Ascending aorta (tissue), 2 donors: ENCODE measurements at places on chromosomes 3 and 15.
A peak's percentile ranks its signal among the peaks of the same experiment; 100 is the strongest.

GRCh38 chr3:33095436-33095835 is 1.5 kb downstream of the GLB1 start:
- DNase-seq, result no peak
- H3K36me3 ChIP-seq, result peaks cover 17% of the 10 kb centered on the region

GRCh38 chr3:127027811-127028548 is 45.1 kb downstream of the PLXNA1 start:
- no peak for DNase-seq
- no peaks in the 10 kb centered on the region for H3K27me3 ChIP-seq
- no peak overlapping the region for H3K4me3 ChIP-seq
- peaks cover 53% of the 10 kb centered on the region for H3K36me3 ChIP-seq

GRCh38 chr3:16182183-16182582 is 7.7 kb downstream of the GALNT15 start:
- H3K4me3 ChIP-seq, result no peak overlapping the region
- no peak for DNase-seq
- peaks cover 9% of the 10 kb centered on the region for H3K4me1 ChIP-seq
- H3K36me3 ChIP-seq, result peaks cover 62% of the 10 kb centered on the region

DNA sequence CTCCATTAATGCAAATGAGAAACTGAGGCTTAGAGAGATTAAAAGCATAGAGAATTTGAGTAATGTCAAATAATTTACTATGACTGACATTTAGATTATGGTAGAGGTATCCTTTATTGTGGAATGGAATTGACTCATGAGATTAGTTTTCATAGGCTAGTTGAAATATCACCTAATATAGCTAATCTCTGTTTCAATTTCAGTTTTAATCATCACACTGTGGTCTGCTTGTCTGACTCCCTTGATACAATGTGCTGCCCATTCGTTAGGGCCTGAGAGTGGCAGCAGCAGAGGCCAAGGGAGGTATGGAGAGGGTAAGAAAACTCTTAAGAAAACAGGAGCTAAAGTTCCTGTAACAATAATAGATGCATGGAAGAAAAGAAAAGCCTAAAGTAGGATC is 13.2 kb upstream of the ZBTB20 start:
- H3K4me1 ChIP-seq, result no peaks in the 10 kb centered on the region
- no peaks in the 10 kb centered on the region for H3K27me3 ChIP-seq
- no peak for DNase-seq
- H3K36me3 ChIP-seq, result no peaks in the 10 kb centered on the region
- no peak overlapping the region for H3K4me3 ChIP-seq
- no peak overlapping the region for H3K27ac ChIP-seq

DNA sequence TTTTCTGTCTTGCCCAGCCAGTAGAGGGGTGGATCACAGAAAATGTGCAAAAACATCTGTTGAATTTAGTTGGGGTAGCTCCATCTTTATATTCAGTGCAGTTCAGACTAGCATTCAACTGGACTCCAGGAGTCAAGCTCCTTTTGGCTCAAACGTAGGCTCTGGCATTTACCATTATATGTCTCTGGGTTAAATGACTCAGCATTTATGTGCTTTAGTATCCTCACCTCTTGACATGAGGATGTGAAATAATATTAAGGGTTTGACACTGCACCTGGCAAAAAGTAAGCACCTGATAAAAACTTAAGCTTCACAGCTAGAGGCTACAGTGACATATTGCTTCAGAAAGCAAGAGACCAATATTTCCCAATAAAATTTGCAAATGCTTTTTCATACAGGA is 14.8 kb downstream of the PRC1 start:
- no peaks in the 10 kb centered on the region for H3K27me3 ChIP-seq
- H3K4me3 ChIP-seq, result no peak overlapping the region
- peaks cover 2% of the 10 kb centered on the region for H3K36me3 ChIP-seq
- H3K4me1 ChIP-seq, result no peaks in the 10 kb centered on the region

DNA sequence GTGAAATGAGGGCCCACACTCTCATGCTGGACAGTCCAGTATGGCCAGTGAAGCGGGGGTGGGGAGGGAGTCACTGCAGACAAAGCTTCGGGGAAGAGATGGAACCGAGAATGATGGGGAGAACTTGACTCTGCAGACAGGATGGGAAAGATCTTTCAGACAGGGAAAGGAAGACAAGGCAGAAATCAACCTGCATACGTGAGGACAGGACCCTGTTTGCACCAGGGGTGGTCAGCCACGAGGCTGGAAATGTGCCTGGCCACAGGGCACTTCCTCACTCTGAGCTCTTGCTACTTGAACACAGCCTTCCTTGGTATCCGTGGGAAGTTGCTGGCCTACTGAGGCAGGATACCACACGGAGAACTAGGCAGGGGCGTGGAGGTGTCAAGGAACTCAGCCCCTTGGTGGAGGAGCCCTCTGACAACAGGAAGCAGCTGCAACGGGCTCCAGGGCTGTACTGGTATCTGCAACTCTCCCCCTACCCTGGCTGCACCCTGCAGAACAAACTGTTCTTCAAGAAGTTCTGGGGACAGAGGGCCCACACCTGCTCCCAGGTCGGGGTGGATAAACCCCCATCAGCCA is 9.3 kb upstream of the SRP14 start:
- H3K4me1 ChIP-seq, result peaks cover 10% of the 10 kb centered on the region
- no peak for DNase-seq
- no peaks in the 10 kb centered on the region for H3K27me3 ChIP-seq

- no peaks in the 10 kb centered on the region for H3K27me3 ChIP-seq
- H3K4me1 ChIP-seq, result no peaks in the 10 kb centered on the region
- no peak for DNase-seq
- H3K27ac ChIP-seq, result no peak overlapping the region
- H3K36me3 ChIP-seq, result peaks cover 29% of the 10 kb centered on the region
Observed at GRCh38 chr15:88479169-88479568, 11.7 kb downstream of the MRPS11 start.

DNA sequence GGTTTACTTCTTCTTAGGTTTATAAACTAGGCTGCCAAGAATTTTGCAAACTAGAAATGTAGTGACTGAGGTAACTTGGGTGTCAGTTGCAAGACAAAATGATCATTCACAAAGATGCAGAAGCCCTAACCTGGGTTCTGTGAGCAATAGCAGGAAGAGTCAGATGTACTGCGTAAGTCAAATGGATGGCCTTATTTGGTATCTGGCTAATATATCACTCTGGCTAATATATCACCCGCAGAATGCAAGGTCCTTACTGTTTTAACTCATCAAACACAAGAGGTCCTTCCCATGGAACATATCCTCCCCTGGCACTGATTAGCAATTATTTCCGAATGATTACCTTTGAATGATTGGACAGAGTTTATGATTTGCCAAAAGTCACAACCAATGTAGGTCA is 37.4 kb downstream of the RBMS3 start:
- H3K27ac ChIP-seq, result peak overlapping the region; percentile 35
- no peaks in the 10 kb centered on the region for H3K36me3 ChIP-seq

DNA sequence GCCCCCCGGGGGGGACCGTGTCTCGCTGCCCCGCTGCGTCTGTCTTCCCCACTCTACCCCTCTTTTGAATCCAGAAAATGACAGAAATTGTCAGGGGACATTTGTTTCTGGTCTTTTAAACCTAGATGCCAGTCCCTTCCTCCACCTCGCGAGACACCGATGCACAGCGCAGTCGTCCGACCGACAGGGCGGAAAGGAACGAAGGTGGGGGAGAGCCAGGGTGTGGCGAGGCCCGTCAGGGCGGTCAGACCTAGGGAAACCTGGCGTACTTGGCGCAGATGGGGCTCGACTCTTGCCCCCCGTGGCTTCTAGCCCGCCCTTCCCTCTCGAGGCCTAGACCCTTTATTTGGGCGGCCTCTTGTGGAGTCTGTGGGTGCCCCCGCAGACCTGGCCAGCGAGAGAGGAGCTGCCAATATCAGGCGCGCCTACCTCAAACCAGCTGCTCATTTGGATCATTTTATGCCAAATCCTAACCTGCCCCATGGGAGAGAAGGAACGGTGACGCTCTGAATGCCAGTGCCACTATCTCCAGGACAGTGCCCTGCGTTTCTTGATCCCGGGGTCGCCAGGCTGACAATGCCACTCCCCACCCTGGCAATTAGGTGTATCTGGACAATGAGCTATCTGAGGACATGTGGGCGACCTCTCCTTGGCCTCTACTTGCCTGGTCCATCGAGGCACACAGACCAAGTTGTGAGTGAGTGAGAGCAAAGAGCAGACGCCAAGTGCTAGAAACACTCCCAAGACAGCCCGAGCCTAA is 500 bp upstream of the RAB6B start:
- no peak overlapping the region for H3K27ac ChIP-seq
- no peaks in the 10 kb centered on the region for H3K36me3 ChIP-seq
- no peak for DNase-seq
- H3K4me3 ChIP-seq, result peak overlapping the region; percentile 64
- no peaks in the 10 kb centered on the region for H3K4me1 ChIP-seq

- peaks cover 30% of the 10 kb centered on the region for H3K36me3 ChIP-seq
- no peak overlapping the region for H3K27ac ChIP-seq
- no peaks in the 10 kb centered on the region for H3K4me1 ChIP-seq
- no peak overlapping the region for H3K4me3 ChIP-seq
Observed at GRCh38 chr15:52161406-52161966, 29.7 kb downstream of the GNB5 start.

- H3K27ac ChIP-seq, result no peak overlapping the region
- H3K27me3 ChIP-seq, result no peaks in the 10 kb centered on the region
- H3K4me3 ChIP-seq, result no peak overlapping the region
- peak; percentile 41 for DNase-seq
- H3K4me1 ChIP-seq, result no peaks in the 10 kb centered on the region
Observed at GRCh38 chr3:139774560-139775302, 97.0 kb upstream of the NMNAT3 start.

DNA sequence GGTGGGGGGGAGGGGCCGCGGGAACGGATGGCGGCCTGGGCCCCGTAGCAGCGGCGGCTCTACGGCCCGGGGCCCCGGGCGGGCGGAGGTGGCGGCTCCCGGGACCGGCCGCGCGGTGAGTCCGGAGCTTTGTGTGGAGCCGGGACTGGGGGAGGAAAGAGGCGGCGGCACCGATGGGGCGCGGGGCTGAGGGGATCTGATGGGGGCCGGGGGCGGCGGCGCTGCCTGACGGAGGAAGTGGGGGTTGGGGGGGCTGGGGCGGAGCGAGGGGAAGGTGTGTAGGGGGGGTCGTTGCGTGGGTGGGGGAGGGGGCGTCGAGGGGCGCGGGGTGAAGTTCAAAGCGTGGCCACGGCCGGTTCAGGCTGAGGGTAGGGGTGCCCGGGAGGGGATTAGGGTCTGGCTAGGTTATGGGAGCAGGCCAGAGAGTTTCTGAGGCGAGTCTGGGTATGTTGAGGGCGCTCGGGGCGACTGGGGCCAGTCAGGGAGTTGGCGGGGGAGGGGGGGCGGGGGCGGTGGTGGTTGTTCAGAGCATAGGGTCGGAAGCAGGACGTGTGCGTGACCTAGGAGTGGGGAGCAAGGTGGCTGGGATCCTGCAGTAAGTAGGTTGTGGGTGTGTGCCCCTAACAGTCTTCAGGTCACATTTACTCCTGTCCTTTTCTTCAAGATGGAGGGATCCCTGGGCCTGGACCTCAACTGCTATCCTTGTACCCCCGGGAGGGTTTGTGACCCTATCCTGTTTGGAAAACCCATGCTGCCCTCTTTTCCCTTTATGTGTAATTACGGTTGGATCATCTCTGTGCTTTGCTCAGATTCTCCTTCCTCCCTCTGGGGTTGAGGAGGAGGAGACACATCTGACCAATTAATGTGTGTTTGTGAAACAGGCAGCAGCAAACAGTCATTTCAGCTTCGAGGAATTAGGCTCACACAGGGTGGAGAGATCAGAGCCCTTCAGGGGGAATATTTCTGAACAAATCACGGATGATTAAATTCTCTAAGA is 644 bp downstream of the ZNF609 start:
- peak overlapping the region; percentile 97 for H3K4me3 ChIP-seq
- H3K36me3 ChIP-seq, result no peaks in the 10 kb centered on the region
- peak overlapping the region; percentile 83 for H3K27ac ChIP-seq
- H3K4me1 ChIP-seq, result peaks cover 4% of the 10 kb centered on the region

- no peak for DNase-seq
- no peaks in the 10 kb centered on the region for H3K36me3 ChIP-seq
- H3K4me1 ChIP-seq, result peaks cover 6% of the 10 kb centered on the region
Observed at GRCh38 chr3:79604681-79605080, 163.1 kb downstream of the ROBO1 start.

- H3K4me3 ChIP-seq, result peak overlapping the region; percentile 39
- peak overlapping the region; percentile 45 for H3K27ac ChIP-seq
- no peaks in the 10 kb centered on the region for H3K27me3 ChIP-seq
- H3K4me1 ChIP-seq, result peaks cover 9% of the 10 kb centered on the region
- no peaks in the 10 kb centered on the region for H3K36me3 ChIP-seq
- no peak for DNase-seq
Observed at GRCh38 chr3:159733194-159733860, 255.3 kb upstream of the IL12A start.

GRCh38 chr15:47432826-47433225 is 284.5 kb upstream of the SEMA6D start:
- no peaks in the 10 kb centered on the region for H3K36me3 ChIP-seq
- H3K27ac ChIP-seq, result no peak overlapping the region
- no peak overlapping the region for H3K4me3 ChIP-seq
- H3K4me1 ChIP-seq, result no peaks in the 10 kb centered on the region
- no peak for DNase-seq

DNA sequence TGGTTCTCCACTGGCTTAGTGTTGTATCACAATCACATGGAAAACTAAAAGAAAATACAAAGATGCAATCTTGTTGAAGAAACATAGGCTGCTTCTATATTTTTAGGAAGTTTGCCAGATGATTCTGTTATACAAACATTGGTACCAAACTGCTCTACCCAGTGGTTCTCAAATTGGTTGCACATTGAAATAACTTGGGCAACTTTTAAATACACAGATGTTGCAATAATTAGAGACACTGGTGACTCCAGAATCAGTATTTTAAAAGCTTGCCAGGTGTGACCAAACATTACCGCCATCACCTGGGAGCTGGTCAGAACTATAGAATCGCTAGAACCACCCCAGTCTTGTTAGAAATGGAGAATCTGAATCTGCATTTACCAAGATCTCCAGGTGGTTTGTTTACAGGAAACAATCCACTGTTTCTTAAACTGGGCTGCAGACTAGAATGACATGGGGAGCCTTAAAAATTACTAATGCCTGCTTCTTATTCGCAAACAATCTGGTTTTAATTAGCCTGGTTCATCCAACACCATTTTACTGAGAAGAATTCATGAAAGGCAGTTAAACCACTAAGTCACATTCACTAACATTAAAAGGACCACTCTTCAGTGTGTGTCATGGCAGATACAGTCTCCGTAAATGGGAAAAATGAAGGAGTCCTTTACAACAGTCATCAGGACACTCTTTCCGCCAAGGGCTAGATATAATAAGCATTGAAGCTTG is 76.5 kb downstream of the ACAP2 start:
- peaks cover 5% of the 10 kb centered on the region for H3K36me3 ChIP-seq
- no peaks in the 10 kb centered on the region for H3K27me3 ChIP-seq
- no peaks in the 10 kb centered on the region for H3K4me1 ChIP-seq
- no peak overlapping the region for H3K4me3 ChIP-seq
- no peak for DNase-seq
- no peak overlapping the region for H3K27ac ChIP-seq
